Chondrocyte (in vitro differentiated cells): ENCODE measurements at places on chromosomes 3 and 15. TPM values are rescaled to one million over a fixed set of nuclear protein-coding genes. Genes with fewer than 3 reads are reported as not detected.

- no peak for DNase-seq
These were observed 74.8 kb downstream of the RPL39L start for GRCh38 chr3:187064210-187065115.

DNA sequence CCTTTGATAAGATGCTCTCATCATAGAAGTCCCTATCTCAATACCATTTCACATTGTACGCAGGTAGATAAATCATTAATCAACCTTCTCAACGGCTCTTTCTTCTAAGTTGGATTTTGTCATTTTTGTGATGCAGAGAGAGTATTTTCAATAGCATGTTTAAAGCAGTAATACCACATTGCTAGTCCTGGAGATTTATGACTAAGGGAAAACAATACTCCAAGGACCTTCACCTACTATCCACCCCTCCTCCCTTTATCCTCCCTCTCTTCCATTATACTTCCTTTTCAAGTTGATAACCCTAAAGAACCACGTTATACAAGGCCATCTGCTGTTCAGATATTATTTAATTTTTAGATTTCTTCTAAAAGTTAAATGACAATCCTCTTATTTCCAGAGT is 65.3 kb upstream of the CHMP2B start:
- no peak for DNase-seq

ABI3BP gene
- total RNA-seq, result 8.9 to 166 TPM (median 10.2 TPM) in 3 replicates

DNA sequence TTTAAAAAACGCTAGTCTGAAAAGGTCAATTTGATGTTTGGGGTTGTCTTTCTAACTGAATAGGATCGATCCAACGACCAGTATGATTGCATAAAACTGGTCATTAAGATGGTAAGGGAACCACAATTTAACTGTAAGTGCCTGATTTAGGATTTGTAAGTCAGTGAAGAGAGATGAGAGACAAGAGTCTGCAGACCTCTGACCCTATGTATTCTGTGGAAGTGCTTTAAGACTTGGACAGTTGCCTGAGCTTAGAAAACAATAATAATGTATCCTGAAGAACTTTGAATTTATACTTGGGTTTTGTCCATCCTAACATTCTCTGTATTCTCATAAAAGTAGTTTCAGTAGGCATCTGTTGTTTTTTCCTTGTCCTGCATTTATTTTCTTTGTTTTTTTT is 221.4 kb upstream of the SUCLG2 start:
- no peak for DNase-seq

GRCh38 chr3:197782230-197782629 is 8.8 kb upstream of the LRCH3 start:
- DNase-seq, result no peak

DNA sequence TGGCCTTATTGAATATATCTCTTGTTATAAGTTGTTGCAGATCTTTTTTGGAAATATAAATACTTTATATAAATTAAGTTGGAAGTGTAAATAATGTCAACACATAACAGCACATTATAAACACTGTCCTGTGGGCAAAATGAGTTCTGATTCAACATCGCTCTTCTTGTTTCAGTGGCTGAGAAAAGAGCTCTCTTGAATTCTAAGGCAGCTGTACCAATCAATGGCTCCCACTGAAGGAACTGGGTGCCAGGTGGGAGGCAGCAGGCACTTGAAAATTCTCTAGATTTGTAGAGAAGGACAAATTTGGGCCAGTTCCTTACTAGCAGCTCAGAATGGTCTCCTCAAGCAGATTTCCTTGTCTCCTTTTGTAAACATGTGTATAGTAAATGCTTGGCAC is 45.6 kb downstream of the CHST2 start:
- DNase-seq, result no peak

DNA sequence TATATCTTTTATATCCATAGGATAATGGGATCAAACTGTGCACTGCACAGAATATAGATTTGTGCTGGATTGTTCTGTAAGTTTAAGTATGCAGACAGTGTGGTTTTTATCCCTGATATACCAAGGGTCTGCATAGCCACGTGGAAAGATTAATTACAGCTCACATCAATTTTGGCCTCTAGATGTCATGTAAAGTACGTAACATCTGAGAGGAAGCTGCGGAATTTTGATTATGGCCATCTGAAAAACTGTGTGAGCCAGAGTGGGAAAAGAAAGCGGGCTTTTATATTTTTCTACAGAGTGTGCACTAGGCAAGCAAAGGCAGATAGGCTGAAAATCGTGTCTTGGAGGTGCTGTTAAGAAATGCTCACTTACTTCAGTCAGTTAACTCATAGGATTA is 562.7 kb downstream of the GBE1 start:
- DNase-seq, result no peak
